ENCODE measurements at places on chromosomes 1 and 21.

GRCh38 chr1:91334856-91335255, 69.8 kb downstream of the HFM1 start:
- no peak for DNase-seq

DNA sequence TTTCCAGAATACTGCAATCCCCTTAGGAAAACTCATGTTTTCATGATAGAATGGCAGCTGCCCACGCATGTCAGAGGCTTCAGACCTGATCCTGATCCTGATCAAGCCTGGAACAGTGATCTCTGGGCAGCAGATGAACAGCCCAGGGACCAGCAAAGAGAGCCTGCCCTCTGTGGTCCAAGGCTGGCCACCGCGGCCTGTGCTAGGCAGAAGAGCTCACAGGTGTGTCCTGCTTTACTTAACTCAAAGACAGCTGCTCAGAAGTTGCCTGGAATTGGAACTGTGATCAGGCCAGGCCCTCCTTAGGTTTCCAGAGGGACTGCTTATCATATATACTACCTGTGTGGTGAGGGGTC, 21.2 kb upstream of the BCAR3 start:
- no peak for DNase-seq

- no peak for DNase-seq
Measured at GRCh38 chr1:55572878-55573734, 357.9 kb upstream of the USP24 start.

GRCh38 chr1:226629896-226630550, 81.5 kb downstream of the STUM start:
- no peak for DNase-seq

DNA sequence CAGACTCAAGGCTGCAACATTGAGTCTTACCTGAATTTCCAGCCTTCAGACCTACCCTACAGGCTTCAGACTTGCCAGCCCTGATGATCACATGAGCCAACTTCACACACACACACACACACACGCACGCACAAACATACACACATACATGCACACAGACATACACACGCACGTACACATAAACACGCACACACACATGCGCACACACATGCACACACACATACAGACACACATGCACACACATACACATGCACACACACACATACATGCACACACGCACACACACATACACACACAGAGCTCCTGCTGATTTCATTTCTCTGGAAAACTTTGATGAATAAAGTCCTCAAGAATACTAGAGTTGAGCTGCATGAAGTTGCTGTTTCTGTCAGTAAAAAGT, 78.3 kb upstream of the SLC2A1 start:
- DNase-seq: no peak

DNA sequence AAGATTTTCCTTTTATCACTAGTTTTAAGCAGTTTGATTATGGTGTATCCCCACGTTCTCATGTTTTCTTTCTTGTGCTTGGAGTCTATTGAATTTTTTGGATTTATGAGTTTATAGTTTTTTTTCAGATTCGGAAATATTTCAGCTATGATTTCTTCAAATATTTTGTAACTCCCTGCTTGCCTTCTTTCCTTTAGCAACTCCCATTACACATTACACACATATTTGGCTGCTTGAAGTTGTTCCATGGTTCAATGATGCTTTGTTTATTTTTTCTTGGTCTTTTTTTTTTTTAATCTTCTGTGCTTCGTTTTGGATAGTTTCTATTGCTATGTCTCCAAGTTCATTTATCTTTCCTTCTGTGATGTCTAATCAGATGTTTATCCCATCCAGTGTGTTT, 48.5 kb upstream of the WARS2 start:
- no peak for DNase-seq

GRCh38 chr1:15153184-15153841, at the start of gene TMEM51:
TSS of gene TMEM51 (plus strand) at chr1:15153747. CDS start at chr1:15215088, 61,341 bp downstream.
- no peak for DNase-seq

DNA sequence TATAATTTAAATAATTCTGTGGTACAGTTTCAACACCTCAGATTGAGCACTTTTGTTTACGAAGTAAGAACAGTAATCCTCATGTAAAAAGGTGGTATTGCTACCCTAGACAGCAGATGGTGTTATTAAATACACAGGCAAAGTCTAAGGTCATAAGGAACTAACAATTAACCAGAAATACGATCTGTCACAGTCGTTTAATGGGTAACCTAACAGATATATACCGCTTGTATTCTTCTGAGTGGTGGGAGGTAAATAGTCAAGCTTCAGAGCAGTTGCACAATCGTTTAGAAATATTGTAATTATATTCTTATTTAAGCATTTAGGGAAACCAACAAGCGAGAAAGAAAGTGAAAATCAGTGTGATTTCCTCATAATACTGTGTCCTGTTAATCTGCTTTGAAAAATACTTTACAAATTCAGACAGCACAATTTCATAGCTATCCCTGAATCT, 9.8 kb upstream of the IRF2BP2 start:
- DNase-seq: no peak

- no peak for DNase-seq
Measured at GRCh38 chr1:234906654-234907053, 222.0 kb downstream of the TOMM20 start.

- DNase-seq: no peak
Measured at GRCh38 chr1:164563721-164564360, 4.9 kb downstream of the PBX1 start.

DNA sequence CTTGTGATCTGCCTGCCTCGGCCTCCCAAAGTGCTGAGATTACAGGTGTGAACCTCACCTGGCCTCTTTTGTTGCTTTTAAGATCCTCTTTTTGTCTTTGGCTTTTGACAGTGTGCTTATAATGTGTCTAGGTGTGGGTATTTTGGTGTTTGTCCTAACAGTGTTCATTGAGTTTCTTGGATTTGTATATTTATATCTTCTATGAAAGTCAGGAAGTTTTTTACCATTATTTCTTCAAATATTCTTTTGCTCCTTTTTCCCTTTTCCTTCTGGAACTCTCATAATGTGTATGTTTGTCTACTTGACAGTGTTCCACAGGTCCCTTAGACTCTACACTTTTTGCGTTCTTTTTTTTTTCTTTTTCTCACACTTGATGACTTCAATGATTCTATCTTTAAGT, 59.1 kb downstream of the URB2 start:
- DNase-seq: no peak

All from glomerular endothelial cell (primary cell).